ENCODE measurements at places on chromosomes 11 and 22. TPM values are rescaled to one million over a fixed set of nuclear protein-coding genes. Genes with fewer than 3 reads are reported as not detected.

GRCh38 chr22:28019881-28020861 lies 101.1 kb upstream of the PITPNB start:
- no peaks in the 10 kb centered on the region for H3K27me3 ChIP-seq
- H3K27ac ChIP-seq, result no peak overlapping the region
- peaks cover 10% of the 10 kb centered on the region for H3K4me1 ChIP-seq
- no peak overlapping the region for H3K4me3 ChIP-seq

GRCh38 chr11:15493066-15493465 lies 378.3 kb downstream of the INSC start:
- H3K27ac ChIP-seq, result peak overlapping the region; percentile 70
- peaks cover 32% of the 10 kb centered on the region for H3K4me1 ChIP-seq
- DNase-seq, result peak; percentile 68

DNA sequence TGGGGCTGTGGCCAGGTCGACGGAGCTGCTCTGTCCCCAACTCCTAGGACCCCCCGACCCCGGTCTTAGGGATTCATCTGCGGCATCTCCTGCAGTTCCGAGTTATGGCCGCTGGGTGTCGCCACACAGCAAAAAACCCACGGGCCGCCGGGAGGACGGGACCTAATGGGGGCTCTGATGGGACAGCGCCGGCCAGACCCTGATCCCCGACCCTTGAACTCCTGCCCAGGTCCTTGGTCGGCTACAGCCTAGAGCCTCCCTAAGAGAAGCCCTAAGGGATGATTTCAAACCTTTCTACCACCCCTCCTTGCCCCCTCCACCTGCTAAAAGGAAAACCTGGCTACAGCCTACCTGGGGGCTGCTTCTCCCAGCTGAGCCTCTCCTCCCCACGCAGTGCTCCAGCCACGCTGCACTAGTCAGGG lies 30.8 kb upstream of the LRRC10B start:
- peaks cover 24% of the 10 kb centered on the region for H3K4me1 ChIP-seq
- H3K36me3 ChIP-seq, result no peaks in the 10 kb centered on the region
- DNase-seq, result peak; percentile 50
- no peak overlapping the region for H3K4me3 ChIP-seq
- H3K27me3 ChIP-seq, result no peaks in the 10 kb centered on the region

GRCh38 chr22:39907047-39907446 lies 6.2 kb downstream of the GRAP2 start:
- no peaks in the 10 kb centered on the region for H3K4me1 ChIP-seq
- no peak for DNase-seq
- no peak overlapping the region for H3K4me3 ChIP-seq
- peaks cover 92% of the 10 kb centered on the region for H3K27me3 ChIP-seq

GRCh38 chr11:121104312-121104762 lies 3.3 kb downstream of the TECTA start:
- no peak overlapping the region for H3K27ac ChIP-seq
- H3K27me3 ChIP-seq, result peaks cover 95% of the 10 kb centered on the region
- H3K36me3 ChIP-seq, result no peaks in the 10 kb centered on the region

- no peaks in the 10 kb centered on the region for H3K36me3 ChIP-seq
- H3K27ac ChIP-seq, result no peak overlapping the region
- H3K4me1 ChIP-seq, result no peaks in the 10 kb centered on the region
- no peak for DNase-seq
- H3K27me3 ChIP-seq, result peaks cover 84% of the 10 kb centered on the region
- H3K4me3 ChIP-seq, result no peak overlapping the region
Observed at GRCh38 chr11:62208785-62209144, 292 bp downstream of the SCGB2A1 start.

GRCh38 chr11:45335434-45335833 lies 49.3 kb upstream of the SYT13 start:
- H3K36me3 ChIP-seq, result no peaks in the 10 kb centered on the region
- peaks cover 79% of the 10 kb centered on the region for H3K27me3 ChIP-seq
- H3K4me1 ChIP-seq, result no peaks in the 10 kb centered on the region

GRCh38 chr22:20324139-20324516 lies 4.3 kb upstream of the DGCR6L start:
- peaks cover under 1% of the 10 kb centered on the region for H3K4me1 ChIP-seq
- H3K27ac ChIP-seq, result no peak overlapping the region
- no peaks in the 10 kb centered on the region for H3K36me3 ChIP-seq
- H3K27me3 ChIP-seq, result no peaks in the 10 kb centered on the region
- DNase-seq, result no peak

DNA sequence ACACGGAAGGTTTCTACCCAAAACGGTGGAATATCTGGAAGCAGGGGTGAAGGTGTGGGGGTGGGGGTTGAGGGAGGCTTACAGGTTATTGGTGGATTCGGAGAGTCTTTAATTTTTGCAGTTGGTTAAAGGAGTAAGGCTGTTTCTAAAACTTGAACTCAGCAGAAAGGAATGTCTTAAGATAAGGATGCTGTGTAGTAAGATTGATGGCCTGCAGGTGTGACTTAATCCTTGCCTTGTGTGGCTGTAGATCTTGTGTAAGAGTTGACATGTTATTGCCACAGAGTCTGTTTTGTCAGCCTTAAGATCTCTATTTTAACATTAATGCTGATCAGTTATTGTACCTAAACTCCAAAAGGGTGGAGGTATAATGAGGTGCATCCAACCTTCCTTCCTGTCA lies 16.4 kb upstream of the OR6M1 start:
- H3K4me1 ChIP-seq, result no peaks in the 10 kb centered on the region
- no peak overlapping the region for H3K4me3 ChIP-seq

GRCh38 chr11:130909650-130910049 lies 6.6 kb downstream of the SNX19 start:
- peaks cover 32% of the 10 kb centered on the region for H3K36me3 ChIP-seq
- no peak overlapping the region for H3K27ac ChIP-seq
- no peak overlapping the region for H3K4me3 ChIP-seq
- DNase-seq, result no peak
- no peaks in the 10 kb centered on the region for H3K27me3 ChIP-seq

- H3K36me3 ChIP-seq, result peaks cover 25% of the 10 kb centered on the region
- peaks cover 33% of the 10 kb centered on the region for H3K4me1 ChIP-seq
- no peak for DNase-seq
- no peaks in the 10 kb centered on the region for H3K27me3 ChIP-seq
Observed at GRCh38 chr22:41620589-41621098, at the start of gene DESI1. Gene DESI1, minus strand, starts transcription at chr22:41621043. Its CDS starts 204 bp downstream, at chr22:41620839.

- no peak overlapping the region for H3K4me3 ChIP-seq
- no peak for DNase-seq
- no peak overlapping the region for H3K27ac ChIP-seq
- no peaks in the 10 kb centered on the region for H3K36me3 ChIP-seq
Observed at GRCh38 chr11:35478471-35479091, 46.8 kb downstream of the PAMR1 start.

GRCh38 chr11:132050577-132051165 lies 680.3 kb downstream of the NTM start:
- no peak overlapping the region for H3K27ac ChIP-seq
- H3K36me3 ChIP-seq, result no peaks in the 10 kb centered on the region
- no peak overlapping the region for H3K4me3 ChIP-seq

- no peak overlapping the region for H3K27ac ChIP-seq
- H3K27me3 ChIP-seq, result no peaks in the 10 kb centered on the region
- no peaks in the 10 kb centered on the region for H3K4me1 ChIP-seq
Observed at GRCh38 chr11:40514124-40514523, 945.3 kb downstream of the LRRC4C start.

- DNase-seq, result peak; percentile 16
- no peaks in the 10 kb centered on the region for H3K36me3 ChIP-seq
- no peaks in the 10 kb centered on the region for H3K4me1 ChIP-seq
Observed at GRCh38 chr22:24424001-24424900, 3.1 kb upstream of the ADORA2A start.

DNA sequence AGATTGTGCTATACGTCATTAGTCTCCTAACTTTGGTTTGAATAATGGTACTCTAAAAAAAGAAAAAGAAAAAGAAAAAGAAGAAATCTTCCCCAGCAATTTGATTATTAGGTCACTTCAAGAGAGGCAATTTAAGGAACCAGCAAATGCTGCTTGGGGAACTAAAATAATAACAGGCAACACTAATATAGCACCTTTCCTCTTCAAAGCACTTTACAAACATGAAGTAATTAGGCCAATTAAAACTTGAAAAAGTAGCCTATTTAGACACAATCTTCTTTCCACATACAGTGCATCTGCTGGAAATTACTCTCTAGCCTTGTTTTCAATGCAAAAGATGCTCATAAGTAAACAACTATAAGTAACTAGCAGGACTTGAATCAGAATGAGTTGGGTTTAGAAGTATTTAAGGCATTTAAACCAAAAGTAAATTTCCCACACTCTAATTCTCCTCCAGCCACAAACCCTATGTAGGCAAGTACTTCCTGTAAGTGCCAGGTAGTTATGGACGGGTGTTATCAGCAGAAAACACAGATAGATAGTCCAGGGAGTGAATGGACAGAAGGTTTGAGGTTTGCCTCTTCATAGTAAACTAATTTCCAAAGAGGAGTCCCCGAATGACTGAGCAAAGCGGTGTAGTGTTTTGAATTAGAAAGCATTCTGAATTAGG lies 44.5 kb downstream of the LRRC4C start:
- no peak overlapping the region for H3K4me3 ChIP-seq
- no peak for DNase-seq
- no peaks in the 10 kb centered on the region for H3K4me1 ChIP-seq

DNA sequence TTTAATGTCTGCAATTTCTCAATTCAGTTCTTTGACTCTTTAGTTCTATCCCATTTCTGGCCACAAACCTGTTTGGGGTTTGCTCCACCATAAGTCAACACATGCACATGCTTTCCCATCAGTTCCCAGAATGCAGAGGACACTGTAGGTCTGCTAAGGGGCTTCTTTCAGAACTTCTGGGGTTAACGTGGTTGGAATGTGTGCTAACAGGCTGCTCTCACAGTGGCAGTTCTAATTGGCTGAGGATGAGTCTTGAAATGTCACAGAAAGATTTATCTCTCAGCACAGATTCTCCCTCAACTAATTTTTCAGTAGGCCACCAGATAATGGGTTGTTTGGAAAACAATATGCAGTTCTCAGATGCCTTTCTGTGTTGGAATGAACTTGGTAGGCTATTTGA lies 703.4 kb downstream of the NTM start:
- H3K36me3 ChIP-seq, result no peaks in the 10 kb centered on the region
- DNase-seq, result no peak
- H3K4me3 ChIP-seq, result no peak overlapping the region

TLCD5 gene
- total RNA-seq, result 7.7 TPM

TENM4 gene
- 0.25 TPM for total RNA-seq

GGT5 gene
- total RNA-seq, result not detected

OR52I1 gene
- 0.15 TPM for total RNA-seq

MAPK8IP1 gene
- 18.8 TPM for total RNA-seq

MFRP gene
- total RNA-seq, result not detected

C11orf42 gene
- total RNA-seq, result not detected

TMEM151A gene
- 0.15 TPM for total RNA-seq

MMP12 gene
- total RNA-seq, result not detected

Measured in PC-9 (cell line).